ENCODE measurements at places on chromosomes 1 and 21.

GRCh38 chr1:94981575-94981973 is 54.7 kb upstream of the CNN3 start:
- DNase-seq, result no peak

- no peak for DNase-seq
These were observed 91.2 kb downstream of the USH2A start for GRCh38 chr1:216332003-216332402.

DNA sequence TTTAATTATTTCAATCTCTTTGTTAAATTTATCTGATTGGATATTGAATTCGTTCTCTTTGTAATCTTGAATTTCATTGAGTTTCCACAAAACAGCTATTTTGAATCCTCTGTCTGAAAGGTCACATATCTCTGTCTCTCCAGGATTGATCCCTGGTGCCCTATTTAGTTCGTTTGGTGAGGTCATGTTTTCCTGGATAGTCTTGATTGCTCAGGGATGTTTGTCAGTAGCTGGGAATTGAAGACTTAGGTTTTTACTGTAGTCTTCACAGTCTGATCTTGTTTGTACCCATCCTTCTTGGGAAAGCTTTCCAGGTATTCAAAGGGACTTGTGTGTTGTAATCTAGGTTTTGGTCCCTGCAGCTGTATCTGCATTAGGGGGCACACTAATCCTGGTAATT is 6.8 kb upstream of the MTARC2 start:
- DNase-seq, result no peak

GRCh38 chr1:65267683-65268082 is 41.7 kb upstream of the DNAJC6 start:
- DNase-seq, result no peak

DNA sequence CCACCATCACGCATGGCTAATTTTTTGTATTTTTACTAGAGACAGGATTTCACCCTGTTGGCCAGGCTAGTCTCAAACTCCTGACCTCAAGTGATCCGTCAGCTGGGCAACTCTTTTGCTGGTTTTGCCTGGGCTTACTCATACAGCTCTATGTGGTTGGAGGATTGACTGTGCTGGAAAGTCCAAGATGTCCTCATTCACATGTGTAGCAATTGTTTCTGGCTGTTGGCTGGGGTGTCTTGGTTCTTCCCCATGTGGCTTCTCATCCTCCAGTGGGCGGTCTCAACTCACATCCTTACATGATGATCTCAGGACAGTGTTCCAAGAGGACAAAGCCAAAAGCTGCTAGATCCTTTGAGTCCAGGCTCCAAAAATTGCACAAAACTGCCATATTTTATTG is 53.3 kb downstream of the TEX35 start:
- no peak for DNase-seq

DNA sequence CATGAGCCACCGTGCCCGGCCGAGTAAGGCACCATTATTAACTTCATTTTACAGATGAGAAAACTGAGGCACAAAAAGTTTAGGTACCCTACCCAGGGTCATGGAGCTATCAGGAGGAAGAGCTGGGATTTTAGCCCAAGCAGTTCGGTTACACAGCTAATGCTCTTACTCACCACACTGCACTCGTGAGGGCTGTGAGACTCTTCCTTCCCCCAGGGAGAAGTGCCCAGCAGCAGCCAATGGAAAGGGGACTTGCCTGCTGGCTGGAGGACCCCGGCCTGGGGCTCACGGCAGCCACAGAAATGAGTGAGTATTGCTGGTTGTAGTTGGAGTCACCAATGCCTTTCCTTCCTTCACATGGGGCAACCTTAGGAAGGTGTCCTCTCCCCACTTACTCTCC is 5.2 kb upstream of the CSF1 start:
- no peak for DNase-seq

- DNase-seq, result no peak
These were observed 2.2 kb downstream of the HES4 start for GRCh38 chr1:997713-997992.

- no peak for DNase-seq
These were observed 126.5 kb upstream of the TNFSF4 start for GRCh38 chr1:173333581-173333980.

DNA sequence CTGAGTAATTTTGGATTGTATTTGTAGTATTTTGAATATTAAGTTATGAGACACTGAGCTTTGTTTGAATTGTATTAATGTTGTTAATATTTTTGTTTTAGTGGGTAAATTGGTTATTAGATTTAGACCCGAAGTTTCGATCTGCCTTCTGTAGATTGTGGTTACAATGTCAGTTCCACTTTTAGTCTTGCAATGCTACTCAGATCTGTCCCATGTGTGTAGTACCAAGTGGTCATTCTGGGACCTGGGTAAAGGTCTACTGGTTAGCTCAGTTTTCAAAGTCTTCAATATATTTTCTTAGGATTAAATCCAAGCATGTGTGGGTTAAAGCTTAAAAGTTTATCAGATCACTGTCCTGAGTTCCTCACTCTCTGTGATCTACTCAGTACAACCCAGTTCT is 346.5 kb upstream of the PROX1 start:
- DNase-seq, result no peak

- no peak for DNase-seq
These were observed 22.6 kb downstream of the PHACTR4 start for GRCh38 chr1:28392027-28392652.

DNA sequence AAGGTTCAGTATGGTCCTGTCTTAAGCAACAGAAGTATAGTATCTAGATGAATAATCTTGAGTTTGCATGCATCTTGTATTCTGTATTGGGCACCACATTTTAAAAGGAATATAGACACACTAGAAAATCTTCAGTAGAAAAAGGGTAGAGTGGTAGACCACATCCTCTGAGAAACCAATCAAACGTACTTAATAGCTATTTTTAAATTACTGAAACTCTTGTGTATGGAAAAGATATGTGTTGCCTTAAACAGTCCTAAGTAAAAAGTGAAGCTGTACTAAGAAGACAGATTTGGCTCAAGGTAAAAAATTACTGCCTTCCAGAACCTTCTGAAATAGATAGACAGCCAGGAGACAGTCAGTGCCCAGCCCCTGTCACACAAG is 3.1 kb downstream of the CTXND2 start:
- no peak for DNase-seq

DNA sequence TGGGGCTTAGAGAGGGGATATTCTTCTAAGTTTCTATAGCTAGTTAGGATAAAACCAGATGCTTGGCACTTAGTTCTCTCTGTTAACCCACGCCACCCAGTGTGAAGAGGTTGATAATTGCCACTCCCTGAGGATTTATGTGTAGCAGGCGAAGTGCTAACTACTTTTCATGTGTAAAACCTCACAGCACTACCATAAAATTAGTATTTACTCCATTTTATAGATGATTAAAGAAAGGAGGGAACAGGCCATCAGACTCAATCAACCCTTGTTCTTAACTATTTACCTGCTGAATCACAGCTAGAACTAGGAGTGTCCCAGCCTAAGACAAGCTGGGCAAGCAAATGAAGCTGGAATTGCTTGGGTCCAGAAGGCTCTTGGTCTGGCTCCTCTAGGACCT is 8.9 kb downstream of the LIN28A start:
- no peak for DNase-seq

DNA sequence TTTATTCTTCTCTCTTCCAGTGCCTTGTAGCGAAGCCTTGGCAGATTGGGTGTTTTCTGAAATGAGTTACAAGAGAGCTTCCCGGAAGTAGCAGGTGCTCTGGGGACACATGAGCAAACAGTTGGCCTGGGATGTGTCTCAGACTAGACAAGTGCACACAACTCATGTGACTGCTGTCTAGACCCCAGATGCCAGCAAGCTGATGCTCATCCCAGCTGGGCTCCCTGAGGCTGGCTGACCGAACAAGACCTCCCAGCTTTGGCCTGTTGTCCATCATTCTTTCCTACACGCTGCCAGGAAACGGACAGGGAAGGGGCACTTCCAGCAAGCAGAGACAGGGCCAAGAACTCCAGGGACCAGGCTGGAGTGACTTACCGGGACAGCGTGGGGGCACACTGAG is 18.7 kb upstream of the CSF1 start:
- DNase-seq, result no peak

DNA sequence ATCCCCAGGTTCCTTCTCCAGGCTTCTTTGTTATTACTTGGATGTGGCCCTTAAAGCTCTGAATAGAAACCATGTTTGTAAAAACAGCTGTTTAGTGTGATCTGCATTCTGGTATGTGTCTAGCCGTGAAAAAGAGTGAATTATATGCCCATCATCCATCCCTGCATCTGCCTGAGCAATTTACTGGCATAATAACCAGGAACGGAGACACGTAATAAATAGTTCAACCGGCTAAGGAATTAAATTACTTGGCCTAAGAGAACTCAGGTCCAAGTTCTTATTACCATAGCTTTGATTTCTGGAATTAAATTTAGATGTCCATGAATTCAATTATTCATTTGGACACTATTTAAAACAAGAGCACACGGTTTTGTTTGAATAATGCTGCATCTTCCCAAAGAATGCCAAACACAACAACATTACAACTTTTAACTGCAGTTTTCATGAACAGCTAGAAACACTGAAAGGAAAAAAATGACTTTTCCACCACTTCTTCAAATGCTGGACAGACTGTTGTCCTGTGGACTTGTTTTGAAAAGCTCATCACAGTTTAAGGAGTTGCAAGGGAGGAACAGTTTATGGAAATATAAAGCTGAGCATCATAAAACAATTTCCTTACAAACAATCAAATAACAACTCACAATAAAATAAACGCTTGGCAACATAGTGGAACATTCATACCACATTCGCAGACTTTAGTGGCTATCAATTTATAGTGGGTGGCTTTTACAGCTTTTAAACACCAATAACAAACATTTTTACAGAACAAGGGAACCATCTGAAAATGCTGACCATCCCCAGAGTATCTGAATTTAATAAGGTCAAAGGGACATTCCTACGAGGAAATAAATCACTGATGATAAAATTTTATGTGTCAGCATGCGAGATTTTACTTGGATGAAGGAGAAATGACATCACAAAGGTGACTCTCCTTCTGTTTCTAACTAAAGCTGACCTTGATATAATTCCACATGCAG is 144.7 kb downstream of the APP start:
- no peak for DNase-seq

DNA sequence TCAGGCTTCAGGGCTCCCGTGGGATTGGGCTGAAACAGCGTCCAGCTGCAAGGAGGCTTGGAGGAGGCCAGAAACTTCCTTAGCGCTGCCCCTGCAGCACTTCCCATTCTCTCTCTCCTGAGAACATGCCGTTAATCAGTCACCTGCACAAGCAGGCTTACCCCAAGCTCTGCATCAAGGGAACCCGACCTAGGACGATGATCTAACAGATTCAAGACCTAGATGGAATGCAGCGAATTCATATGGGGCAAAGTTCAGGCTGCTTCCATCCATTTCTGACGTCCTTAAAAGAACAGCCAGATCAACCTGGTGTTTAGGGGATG is 114.1 kb downstream of the ERG start:
- DNase-seq, result no peak

GRCh38 chr1:67556297-67556900 is 126.2 kb upstream of the SERBP1 start:
- DNase-seq, result no peak

GRCh38 chr1:234980291-234980644 is 148.4 kb downstream of the TOMM20 start:
- DNase-seq, result no peak

DNA sequence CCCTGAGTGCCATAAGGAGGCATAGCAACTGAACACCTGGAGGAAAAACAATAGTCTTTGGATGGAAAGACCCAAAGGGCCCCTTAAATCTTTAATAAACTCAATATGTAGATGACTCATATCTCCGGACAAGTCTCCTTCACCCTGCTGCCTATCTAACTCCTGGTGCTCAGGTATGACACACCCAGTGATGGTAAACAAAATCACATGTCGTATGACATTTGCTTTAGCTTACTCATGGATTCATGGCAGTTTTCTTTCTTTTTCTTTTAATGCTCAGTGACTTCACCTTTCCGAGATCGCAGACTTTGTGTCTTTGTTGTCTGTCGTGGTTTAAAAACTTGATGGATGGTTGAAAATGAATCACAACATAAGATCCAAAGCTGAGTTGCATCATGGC is 208.5 kb upstream of the PROX1 start:
- no peak for DNase-seq

GRCh38 chr1:97980530-97980929 is 59.7 kb upstream of the DPYD start:
- DNase-seq, result no peak

DNA sequence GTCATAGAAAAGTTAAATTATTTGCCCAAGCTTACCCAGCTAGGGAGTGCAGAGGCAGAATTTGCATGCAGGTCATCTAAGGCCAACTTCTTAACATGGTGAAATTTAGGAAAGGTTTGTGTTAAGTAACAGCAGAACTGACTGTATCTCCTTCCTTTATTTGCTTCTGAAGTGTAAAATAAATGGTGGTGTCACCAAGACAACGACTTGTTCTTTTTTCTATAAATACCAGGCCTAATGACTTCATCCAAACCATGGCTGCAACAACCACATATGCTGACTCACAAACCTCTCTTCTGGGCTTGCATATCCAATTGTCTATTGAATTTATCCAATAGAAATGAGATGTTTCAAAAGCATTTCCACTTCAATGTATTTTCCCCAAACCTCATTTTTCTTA is 19.1 kb downstream of the COL24A1 start:
- no peak for DNase-seq

DNA sequence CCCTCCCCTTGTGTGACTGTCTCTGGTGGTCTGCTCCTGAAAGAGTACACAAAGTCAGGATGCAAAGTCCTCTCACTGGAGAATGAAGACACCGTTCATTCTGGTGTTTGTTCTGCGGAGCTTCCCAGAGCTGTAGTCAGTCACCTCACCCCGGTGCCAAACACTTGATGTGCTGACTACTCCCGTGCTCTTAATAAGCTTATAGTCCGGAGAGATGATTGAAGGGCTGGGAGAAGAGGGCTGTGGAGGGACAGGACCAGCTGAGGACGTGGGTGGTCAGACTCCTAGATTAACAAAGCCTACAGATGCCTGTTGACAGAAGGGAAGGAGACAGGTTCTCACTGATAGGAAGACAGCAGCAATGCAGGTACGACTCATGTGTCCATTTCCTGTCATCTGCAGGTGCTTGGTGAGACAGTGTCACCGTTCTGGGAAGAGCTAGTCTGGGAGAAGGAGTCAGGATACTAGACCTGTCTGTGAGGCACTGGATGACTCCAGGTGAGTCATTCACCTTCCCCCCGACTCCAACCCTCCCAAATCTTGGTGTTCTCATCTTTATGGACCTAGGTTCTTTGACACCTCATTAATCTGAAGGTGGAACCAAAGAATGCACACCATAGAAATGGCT is 40.4 kb upstream of the LRRN2 start:
- DNase-seq, result no peak
